ENCODE measurements at places on chromosomes 3 and 15.

- no peak for DNase-seq
Measured at GRCh38 chr3:29144807-29145206, 136.1 kb upstream of the RBMS3 start.

GRCh38 chr3:10976770-10977169 is 15.8 kb upstream of the SLC6A1 start:
- no peak for DNase-seq

DNA sequence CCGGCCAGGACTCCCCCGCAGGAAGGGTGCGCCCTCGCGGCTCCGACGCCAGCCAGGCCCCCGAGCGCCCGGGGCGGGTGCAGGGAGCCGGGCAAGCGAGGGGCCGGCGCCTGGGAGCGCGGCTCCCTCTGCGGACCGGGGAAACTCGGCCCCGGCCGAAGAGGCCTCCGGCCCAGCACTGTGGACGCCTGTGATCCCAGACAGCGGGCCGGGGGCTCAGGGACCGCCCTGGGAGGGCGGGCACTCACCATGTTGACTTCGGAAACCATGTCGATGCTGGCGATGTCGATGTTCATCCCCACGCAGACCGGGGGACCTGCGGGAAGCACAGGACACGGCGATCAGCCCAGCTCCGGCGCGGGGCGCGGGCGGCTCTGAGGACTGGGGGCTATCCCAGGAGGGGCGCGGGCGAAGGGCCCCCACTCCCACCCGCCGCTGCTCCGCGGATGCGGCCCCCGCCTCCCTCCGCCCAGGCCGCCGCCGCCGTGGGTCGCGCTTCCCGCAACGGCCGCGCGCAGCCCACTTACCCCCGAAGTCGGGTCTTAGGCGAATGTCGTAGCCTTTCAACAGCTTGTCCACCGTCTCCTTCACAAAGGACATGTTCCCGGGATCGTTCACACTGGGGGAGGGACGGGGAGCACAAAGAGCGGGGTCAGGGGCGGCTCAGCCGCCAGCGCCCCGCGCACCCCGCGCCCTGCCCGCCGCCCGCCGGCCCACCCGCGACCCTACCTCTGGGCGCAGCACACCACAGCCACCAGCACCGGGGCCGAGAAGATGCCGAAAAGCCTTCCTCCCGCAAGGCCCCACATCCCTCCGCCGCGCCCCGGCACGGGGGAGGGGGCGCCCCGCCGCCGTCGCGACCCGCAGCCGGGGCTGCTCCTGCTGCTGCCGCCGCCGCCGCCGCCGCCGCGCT is at the start of gene GABRB3:
Gene GABRB3 (minus strand): TSS at position 913 of the 913 bp plus-strand sequence.
- DNase-seq, result no peak

DNA sequence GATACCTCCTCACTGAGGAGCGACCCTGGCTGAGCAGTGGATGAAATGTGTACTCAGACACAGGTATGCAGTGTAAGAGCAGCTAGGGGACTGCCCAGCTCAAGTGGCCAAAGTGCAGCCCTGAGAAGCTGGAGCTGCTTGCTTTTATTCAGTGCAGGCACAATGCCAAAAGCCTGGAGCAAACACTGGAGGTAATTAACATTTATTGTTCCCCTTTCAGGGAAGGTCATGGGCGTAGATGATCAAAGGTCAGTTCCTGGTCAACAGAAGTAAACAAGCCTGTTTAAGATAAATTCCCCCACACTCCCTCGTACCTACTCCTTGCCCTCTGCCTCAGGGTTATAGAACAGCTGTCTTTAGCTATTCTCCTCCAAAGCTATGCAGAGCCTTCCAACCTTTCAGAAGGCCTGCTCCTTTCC is 17.5 kb downstream of the PLA2G4F start:
- DNase-seq, result no peak

DNA sequence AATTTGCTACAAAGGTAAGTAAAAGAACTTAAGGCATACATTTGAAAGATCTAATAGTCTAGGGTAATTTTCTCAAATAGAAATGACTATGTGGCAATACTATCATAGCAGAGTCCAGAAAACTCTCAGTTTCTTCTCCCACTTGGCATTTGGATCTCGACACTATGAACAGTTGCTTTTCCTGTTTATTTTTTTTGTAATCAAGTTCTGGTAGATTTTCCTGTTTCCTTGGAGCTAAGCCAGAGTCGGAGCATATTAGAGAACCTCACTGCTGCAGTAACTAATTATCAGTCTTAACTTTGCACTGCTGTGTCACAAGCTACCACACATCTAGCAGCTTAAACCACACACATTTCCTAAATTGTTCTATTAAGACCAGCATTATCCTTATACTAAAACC is 44.9 kb upstream of the ZNF385D start:
- DNase-seq, result no peak

DNA sequence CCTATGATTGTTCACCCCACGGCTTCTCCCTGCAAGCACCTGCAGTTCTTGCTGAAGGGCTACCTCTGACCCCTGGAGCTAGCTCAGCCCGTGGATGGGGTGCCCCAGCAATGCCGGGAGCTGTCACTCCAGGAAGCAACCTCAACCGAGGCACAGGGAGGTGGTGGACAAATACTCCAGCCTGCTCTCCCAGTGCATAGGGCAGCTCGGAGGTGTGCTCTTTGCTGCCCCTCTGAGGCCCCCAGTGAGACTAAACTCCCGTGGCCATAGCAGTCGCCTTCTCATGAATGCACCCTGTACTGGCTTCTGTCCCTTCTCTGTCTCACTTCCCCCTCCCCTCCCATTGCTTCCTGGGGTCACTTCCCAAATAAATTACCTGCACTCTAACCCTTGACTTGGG is 48.5 kb downstream of the LINGO1 start:
- DNase-seq, result no peak

DNA sequence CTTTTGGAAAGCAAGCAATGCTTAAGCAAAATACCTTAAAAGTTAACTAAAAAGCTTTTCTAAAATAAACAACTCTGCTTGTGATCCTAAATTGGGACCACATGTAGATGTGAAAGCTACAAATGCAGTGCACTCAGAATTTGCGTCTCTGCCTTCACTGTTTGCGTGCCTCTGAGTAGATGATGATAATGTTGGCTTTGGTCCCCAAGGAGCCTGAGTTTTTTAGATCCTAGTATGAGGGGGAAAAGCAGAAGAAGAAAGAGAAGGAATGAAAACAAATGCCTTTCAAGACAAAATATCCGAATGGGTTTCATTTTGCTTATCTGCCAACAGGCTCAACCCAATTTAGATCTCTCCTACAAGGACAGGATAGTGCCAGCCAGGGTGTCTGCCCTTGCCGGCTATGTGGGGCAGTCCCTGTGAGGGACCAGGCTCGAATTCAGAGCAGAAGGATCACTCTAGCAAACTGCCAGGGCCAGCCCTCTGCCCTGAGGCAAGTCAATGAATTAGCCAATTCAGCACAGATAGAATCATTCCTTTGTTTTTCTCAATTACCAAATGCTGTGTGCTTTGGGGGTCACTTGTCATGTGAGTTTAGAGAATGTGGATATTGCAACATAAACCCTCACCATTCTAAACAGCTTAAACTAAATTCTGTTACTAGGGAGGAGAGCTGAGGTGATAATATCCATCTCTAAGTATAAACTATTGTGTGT is 28.5 kb downstream of the SCG5 start:
- no peak for DNase-seq

DNA sequence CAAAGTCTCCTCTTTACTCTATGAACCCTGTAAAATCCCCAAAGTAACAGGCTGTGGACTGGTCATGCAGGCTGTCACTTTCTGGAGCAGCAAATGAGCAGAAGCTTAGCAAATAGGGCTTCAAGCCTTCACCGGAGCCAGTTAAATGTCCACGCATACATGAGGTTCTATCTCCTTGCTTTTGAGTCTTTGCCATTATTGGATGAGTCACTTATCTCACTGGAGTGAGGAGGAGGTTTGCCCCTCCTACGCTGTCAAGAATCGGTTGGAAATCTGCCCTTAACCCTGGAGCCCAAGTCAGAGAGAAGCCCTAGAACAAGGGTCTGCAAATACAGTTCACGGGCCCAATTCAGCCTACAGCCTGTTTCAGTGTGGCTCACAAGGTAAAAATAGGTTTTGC is 126.1 kb upstream of the CTNNB1 start:
- no peak for DNase-seq

GRCh38 chr15:75091814-75092213 is 68.4 kb downstream of the PPCDC start:
- no peak for DNase-seq

GRCh38 chr3:60010781-60011180 is 961.0 kb upstream of the CFAP20DC start:
- DNase-seq, result peak; percentile 47

GRCh38 chr15:68528626-68529290 is 50.0 kb upstream of the CORO2B start:
- no peak for DNase-seq

GRCh38 chr3:177034832-177035475 is 162.3 kb downstream of the TBL1XR1 start:
- DNase-seq, result no peak

- no peak for DNase-seq
Measured at GRCh38 chr15:80931191-80931590, 58.4 kb downstream of the MESD start.

DNA sequence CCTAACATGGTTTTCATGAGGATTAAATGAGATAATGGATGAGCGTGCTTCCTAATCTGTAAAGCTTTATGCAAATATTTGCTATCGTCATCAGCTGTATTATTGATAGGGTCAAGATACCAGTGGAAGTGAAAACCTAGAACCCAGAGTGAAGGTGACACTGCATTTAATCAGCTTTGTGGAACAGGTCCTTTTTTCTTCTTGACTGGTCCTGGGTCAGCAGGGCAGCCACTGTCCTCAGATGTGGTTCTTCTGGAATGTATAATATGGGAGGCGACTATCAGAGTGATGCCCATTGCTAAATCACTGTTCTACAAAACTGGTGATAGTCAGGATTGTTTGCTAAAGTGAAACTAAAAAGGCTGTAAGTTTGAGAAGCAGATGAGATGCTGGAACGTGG is 41.4 kb downstream of the SORD start:
- no peak for DNase-seq

GRCh38 chr3:195931582-195932273 is 23.4 kb upstream of the TNK2 start:
- DNase-seq, result no peak

DNA sequence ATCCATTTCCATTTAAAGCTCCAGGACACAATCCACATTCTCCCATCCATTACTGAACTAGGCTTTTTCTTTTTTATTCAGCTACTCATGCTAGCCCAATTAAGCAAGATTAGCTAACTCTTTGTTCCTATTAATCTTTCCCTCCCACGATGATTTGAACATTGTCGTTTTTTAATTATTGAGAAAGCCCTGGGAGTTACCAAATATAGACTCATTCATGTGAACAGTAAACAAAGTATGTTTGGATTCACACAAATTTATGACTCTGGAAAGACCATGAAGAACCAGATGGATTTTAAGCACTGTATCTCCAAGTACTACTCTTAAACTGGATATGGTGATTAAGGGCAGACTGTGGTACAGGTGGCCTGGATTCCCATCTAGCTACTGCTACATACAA is 82.2 kb downstream of the STRIT1 start:
- no peak for DNase-seq

DNA sequence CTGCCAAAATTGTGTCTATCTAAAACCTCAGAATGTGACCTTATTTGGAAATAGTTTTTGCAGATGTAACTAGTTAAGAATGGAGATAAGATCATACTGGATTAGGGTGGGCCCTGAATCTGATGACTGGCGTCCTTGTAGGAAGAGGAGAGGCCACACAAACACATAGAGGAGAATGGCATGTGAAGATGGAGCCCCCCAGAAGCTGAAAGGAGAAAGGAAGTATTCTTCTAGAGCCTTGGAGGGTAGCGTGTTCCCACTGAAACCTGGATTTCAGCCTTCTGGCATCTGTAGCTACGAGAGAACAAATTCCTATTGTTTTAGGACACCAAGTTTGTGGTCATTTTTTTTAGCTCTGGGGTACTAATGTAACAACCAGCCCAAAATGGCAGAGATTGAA is 423.0 kb upstream of the TPM1 start:
- no peak for DNase-seq

DNA sequence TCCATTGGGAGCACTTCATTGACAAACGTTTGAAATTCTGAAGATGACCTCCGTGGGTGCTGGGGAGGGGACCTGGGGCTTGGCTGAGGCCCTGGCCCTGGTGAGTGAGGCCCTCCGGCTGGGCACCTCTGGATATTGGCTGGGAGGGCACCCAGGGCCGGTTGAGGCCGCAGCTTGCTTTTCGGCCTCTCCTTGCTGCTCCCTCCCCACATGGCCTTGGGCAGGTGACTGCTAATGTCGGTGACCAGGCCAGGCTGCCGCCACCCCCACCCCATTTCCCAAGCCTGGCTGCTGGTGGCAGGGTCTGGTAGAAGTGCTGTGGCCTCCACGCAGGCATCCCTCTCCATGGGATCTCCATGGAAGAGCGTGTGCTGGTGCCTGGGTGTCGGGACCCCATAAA is 39.5 kb downstream of the TM2D3 start:
- no peak for DNase-seq

GRCh38 chr15:39255760-39256159 is 325.1 kb upstream of the THBS1 start:
- no peak for DNase-seq

DNA sequence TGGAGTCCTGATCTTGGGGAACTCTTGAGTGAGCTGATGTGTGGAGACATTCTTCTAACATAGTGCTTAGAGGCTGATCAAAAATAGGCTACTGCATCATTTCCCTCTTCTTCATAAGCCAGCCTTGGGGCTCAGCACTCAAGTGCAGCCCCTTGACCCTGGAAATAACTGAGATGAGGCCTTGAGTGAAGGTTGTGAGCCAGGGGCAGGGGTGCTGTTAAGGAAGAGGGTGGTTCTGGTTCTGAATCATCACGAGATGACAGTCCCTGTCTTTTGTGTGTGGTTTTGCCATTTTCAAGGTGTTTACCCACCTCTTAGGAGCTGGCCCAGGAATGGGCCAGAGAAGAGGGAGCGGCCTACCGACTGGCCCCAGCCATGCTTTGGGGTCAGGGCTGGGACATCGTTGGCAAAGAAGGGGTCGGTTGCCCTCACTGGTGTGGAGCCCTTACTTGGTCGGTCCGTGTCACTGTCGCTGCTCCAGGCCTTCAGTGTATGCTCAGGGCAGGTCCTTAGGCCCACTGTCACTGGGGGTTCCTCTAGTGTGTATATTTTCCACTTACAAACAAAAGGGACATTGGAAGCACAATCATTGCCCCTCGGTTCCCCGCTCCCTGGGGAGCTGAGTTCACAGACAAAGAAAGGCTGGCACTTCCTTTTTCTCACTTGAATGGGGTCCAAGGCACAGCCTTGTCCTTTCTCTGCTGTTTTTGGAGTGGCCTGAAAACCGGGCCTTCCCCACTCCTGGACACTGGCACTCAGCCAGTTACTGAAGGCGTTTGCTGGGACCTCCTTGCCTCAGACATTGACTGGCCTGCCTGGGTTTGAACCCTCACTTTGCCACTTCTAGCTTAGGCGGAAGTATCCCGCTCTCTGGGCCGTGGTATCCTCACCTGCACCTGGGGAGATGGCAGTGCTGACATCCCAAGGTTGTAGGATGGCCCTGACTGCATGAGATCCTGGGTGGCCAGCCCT is 46.6 kb downstream of the SLC6A6 start:
- DNase-seq, result no peak

All from CD8-positive, alpha-beta T cell (primary cell).